CD4-positive, alpha-beta T cell treated with Interferon gamma for 1 hour (primary cell): ENCODE measurements at places on chromosomes 3 and 15.
A peak's percentile ranks its signal among the peaks of the same experiment; 100 is the strongest.

GRCh38 chr3:119293871-119294695 lies at the start of gene ARHGAP31:
TSS of gene ARHGAP31 (plus strand) at chr3:119294383. CDS start at chr3:119294905, 522 bp downstream.
- peak; percentile 86 for DNase-seq

DNA sequence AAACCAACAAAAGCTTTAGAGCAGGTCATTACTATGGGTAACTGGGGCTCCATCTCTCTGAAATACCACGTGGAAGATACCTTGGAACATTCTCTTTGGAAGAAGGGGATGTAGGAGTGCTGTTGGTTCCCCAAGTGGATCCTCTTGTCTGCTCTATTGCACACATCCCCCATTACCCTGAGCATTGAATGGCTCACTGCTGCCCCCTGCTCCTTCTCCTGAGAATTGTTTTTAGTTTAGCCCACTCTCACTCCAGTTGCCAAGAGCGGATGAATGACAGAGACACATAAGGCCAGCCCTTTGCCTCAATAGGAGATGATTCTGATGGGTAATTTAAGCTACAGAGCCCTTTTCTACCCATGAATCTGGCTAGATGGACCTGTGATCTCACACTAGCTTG lies 135.6 kb upstream of the SUCLG2 start:
- DNase-seq, result peak; percentile 48

- DNase-seq, result no peak
Measured at GRCh38 chr3:160027541-160028195, 39.0 kb downstream of the IL12A start.

GRCh38 chr3:122947738-122948137 lies 79.8 kb downstream of the SEMA5B start:
- DNase-seq, result no peak

DNA sequence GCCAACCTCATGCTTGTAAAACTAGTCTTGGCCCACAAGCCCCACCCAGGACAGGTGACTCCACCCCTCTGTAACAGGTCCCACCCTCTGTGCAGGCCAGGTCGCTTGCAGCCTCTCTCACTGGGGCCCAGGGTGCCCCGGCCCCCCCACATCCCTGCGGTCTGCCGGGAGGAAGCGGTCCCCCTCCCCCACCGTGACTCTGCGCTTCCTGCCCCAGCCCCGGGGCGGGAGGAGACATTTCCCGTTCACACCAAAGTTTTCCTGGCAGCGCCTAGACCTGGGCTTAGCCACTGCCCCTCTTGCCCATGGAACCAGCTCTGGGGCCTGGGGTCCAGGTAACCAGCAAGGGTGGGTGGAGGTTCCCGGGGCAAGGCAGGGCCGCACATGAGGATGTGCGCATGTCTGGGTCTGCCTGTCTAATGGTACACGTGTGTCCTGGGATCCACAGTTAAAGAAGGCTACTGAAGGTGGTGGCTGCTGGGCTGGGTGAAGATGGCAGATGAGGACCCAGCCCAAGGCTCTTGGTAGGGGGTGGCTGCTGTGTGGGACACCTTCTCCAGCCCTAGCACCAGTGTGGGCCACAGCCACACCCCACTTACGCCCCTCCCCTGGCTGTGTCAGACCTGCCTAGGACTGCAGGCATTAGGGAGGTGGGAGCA lies 8.4 kb downstream of the NBEAL2 start:
- peak; percentile 89 for DNase-seq
